ENCODE measurements at places on chromosomes 4 and X.

DNA sequence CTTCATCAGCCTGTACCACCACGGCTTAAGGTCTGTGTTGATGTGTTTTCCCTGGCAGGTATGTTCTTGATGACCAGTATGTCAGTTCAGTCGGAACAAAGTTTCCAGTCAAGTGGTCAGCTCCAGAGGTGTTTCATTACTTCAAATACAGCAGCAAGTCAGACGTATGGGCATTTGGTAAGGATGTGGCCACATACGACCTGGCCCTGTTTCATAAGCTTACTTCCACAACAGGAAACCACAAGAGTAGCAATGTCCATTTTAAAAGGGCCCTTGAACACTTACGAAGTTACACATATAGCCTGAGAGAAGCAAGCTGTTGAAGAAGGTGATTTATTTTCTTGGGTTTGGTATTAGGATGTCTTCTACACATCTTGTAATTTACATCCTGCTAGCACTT lies 46.1 kb downstream of the BMX start:
- DNase-seq, result no peak

GRCh38 chr4:5756271-5756670 lies 45.3 kb downstream of the EVC start:
- no peak for DNase-seq

- no peak for DNase-seq
Observed at GRCh38 chr4:176587920-176588319, 204.8 kb downstream of the VEGFC start.

DNA sequence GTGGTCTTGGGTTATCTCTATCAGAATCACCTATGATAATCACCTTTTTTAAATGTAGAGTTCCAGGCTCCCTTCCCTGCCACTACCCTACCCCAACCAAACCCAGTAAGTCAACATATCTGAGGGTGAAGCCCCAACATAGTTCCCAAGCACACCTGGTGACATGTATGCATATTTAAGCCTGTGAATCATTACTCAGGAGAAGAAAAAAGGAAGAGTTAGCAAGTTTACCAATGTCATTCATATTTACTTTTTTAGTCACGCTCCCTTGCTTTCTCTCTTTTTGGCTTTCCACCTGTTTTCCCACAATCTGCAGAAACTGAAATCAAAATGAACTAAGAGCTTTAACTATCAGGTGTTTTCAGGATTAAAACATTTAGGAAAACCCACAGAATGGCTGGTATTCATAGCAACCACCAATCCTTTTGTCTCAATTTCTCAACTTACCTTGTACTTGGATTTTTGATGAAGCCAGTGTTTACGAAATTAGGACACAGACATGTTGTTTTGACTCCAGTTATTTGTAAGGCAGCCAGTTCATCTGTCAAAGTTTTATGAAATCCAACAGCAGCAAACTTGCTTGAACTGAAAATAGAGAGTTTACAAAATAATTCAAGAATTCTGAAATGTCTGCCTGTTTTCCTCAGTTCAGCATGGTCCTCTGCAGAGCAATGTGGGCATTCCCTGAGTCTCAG lies 34.0 kb downstream of the HSD17B11 start:
- DNase-seq, result no peak

- DNase-seq, result no peak
Observed at GRCh38 chr4:150886597-150886996, 128.5 kb downstream of the LRBA start.

DNA sequence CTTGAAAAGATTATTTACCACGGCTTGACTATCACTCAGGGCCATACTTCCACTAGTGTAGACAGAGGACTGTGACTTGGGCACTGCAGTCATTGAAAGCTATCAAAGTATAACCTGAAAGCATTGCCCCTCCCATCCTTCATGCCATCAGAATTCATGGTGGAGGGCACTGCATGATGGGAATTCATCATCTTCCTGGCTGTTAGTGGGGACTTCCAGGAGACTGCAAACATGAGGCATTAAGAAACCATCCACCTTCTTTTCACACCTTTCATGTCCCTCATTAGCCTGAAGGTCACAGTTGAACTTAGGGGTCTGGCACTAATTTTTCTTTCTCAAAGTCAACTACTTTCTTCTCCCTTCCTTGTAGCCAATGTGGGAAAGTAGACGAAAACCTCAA lies 25.8 kb downstream of the VSIG4 start:
- DNase-seq, result no peak

- no peak for DNase-seq
Observed at GRCh38 chrX:13721371-13721770, 13.0 kb downstream of the TRAPPC2 start.

DNA sequence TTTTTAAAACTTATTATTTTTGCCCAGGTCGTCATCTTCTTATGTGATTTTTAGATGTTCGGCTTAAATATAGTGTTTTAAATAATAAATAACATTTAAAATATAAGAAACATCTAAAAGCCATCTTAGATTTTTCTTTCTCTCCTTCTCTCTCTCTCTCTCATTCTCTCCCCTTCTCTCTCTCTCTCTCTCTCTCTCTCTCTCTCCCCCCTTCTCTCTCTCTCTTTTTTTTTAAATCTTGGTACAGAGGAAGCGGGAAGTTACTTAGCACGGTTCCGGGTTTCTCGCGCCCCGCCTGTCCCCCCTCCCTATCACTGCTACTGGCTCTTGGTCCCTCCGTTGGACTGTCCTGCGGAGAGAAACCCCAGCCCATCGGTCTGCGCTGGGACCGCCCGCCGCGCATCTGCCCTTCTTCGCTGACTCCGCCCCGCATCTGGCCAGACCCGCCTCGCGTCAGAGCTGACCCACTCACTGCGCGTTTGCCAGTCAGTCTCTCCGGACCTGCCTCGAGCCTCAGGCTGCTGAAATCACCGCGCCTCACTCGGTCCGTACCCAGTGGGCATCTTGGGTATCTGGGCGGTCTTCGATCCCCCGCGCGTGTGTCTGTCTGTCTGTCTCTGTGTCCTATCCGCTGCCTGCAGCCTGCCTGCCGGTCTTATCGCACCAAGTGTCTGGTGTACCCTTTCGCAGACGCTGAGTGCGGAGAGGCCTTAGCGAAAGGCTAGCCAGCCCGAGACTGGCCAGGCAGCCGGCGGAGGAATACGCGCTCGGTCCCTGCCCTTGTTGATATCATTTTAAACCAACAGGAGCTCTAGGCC lies at the start of gene PABPC5:
Gene PABPC5 (plus strand): TSS at position 489 of the 818 bp plus-strand sequence. CDS start 739 bp downstream, outside the sequence.
- DNase-seq, result no peak

- DNase-seq, result no peak
Observed at GRCh38 chr4:146049802-146050201, 111.2 kb upstream of the ZNF827 start.

DNA sequence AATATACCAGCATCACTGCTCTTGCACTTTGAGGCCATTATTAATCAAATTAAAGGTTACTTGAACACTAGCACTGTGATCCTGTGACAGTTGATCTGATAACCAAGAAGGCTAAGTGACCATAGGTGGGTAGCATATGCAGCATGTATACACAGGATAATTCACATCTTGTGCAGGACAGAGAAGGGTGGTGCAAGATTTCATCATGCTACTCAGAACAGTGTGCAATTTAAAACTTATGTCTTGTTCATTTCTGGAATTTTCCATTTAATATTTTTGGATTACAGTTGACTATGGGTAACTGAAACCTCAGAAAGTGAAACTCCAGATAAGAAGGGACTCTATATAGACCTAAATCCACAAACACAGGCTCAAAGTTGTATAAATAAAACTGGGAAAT lies 78.2 kb upstream of the PDE5A start:
- no peak for DNase-seq

DNA sequence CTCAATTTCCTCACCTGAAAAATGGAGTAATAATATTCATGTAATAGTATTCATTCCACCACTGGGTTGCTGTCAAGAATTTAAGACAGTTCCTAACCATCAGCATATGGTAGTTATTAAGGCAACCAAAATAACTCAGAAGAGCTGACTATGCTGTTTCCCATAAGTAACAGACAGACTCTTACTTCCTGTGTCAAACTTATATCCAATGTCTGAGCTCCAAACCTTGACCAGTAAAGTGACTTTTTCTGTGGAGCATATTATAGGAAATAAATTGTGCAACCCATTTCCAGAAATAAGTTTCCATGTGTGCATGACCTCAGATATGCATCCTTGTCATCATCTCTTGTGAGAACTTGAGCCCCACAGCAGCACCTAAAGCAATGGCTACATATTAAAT lies 78.8 kb downstream of the HADH start:
- no peak for DNase-seq

- DNase-seq, result no peak
Observed at GRCh38 chr4:86981789-86982188, 47.0 kb downstream of the AFF1 start.

- DNase-seq, result no peak
Observed at GRCh38 chrX:148537556-148538182, 37.3 kb downstream of the AFF2 start.

GRCh38 chr4:83342476-83342875 lies 7.8 kb upstream of the HPSE start:
- DNase-seq, result no peak

DNA sequence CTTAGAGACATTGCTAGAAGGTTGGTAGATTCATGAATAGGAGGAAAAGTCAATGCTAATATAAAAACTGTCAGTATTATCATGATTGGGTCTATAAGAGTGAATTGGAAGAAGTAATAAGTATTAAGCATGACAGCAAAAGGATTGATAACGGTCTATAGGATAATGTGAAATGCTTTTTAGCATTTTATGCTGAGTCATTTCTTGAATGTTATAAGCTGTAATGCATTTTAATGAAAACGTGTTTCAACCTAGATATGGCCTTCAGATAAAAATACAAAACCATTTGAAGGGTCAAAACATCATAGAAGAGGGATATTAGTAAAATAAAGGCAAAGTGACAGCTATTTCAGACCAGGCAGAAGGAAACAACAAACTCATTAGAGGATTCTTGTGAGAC lies 353.5 kb downstream of the SH2D1A start:
- no peak for DNase-seq
